Uterus (tissue), 4 donors: ENCODE measurements at places on chromosomes 4 and X. TPM values are rescaled to one million over a fixed set of nuclear protein-coding genes. Genes with fewer than 3 reads are reported as not detected.
A peak's percentile ranks its signal among the peaks of the same experiment; 100 is the strongest.

The PAGE2 gene
- not detected for total RNA-seq

The DUSP21 gene
- not detected for total RNA-seq

The VSIG4 gene
- total RNA-seq = 14.6 TPM

The COX7B2 gene
- total RNA-seq = not detected

The XG gene
- total RNA-seq = not detected

The SH3BGRL gene
- total RNA-seq = 228 TPM

DNA sequence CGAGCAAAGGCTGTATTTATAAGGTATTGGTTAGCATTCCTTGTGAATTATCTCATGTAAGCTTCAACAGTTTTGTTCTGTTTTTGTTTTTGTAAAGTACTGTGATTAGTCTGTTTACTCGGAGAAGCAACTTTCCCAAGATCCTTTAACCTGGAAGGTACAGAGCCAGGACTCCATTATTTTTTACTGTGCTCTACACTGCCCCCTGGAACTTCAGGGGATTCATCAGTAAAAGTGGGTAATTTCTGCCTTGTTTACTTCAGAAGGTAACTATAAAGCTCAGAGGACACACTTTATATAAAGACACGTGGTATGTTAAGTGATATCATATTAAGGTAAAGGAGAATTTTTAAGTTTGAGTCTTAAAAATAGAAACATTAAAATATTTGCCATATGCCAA lies 124.9 kb downstream of the IQCM start:
- H3K27ac ChIP-seq = no peak overlapping the region
- H3K27me3 ChIP-seq = no peaks in the 10 kb centered on the region
- H3K36me3 ChIP-seq = no peaks in the 10 kb centered on the region
- H3K4me3 ChIP-seq = no peak overlapping the region
- no peak for DNase-seq

GRCh38 chr4:5957076-5957475 lies 61.2 kb downstream of the C4orf50 start:
- no peak for DNase-seq
- no peak overlapping the region for H3K27ac ChIP-seq
- H3K4me3 ChIP-seq = no peak overlapping the region
- H3K4me1 ChIP-seq = no peaks in the 10 kb centered on the region
- H3K36me3 ChIP-seq = no peaks in the 10 kb centered on the region

DNA sequence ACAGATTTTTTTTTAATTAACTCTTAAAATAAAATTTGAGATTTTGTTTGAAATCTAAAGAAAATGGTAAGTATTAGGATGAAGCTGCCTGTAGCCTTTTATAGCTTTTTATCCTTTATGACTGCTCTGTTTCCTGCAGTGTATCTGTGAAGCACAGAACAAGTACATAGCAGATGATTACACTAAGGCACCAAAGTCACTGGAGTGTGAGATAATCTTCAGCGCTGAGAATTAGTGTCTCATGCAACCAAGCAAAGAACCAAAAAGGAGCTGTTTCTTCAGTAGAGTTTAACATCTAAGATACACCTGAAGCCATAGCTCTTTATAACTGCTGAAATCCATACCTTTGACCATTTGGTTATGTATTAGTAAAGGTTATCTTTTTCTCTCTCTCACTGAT lies 1989.8 kb upstream of the PCDH10 start:
- no peaks in the 10 kb centered on the region for H3K27me3 ChIP-seq
- H3K27ac ChIP-seq = no peak overlapping the region
- no peak overlapping the region for H3K4me3 ChIP-seq
- no peaks in the 10 kb centered on the region for H3K4me1 ChIP-seq
- DNase-seq = no peak

GRCh38 chr4:4603067-4603466 lies 61.2 kb upstream of the STX18 start:
- H3K27ac ChIP-seq = no peak overlapping the region
- no peak overlapping the region for H3K4me3 ChIP-seq
- no peaks in the 10 kb centered on the region for H3K36me3 ChIP-seq
- no peaks in the 10 kb centered on the region for H3K4me1 ChIP-seq
- no peaks in the 10 kb centered on the region for H3K27me3 ChIP-seq

DNA sequence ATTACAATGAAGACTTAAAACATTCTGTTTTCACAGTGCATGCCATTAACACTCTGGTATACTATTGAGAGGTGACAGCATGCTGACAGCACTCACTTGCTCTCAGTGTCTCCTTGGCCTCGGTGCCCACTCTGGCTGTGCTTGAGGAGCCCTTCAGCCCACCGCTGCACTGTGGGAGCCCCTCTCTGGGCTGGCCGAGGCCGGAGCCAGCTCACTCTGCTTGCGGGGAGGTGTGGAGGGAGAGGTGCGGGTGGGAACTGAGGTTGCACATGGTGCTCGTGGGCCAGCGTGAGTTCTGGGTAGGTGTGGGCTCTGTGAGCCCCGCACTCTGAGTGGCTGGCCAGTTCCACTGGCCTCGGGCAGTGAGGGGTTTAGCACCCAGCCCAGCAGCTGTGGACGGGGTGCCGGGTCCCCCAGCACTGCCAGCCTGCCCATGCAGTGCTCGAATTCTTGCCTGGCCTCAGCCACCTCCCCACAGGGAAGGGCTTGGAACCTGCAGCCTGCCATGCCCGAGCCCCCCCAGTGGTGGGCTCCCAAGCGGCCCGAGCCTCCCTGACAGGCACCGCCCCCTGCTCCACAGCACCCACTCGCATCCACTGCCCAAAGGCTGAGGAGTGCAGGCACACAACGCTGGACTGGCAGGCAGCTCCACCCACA lies 135.3 kb upstream of the AR start:
- H3K4me1 ChIP-seq = no peaks in the 10 kb centered on the region
- H3K4me3 ChIP-seq = no peak overlapping the region
- DNase-seq = no peak
- no peak overlapping the region for H3K27ac ChIP-seq

- H3K27ac ChIP-seq = no peak overlapping the region
- no peaks in the 10 kb centered on the region for H3K27me3 ChIP-seq
- no peak for DNase-seq
- H3K4me3 ChIP-seq = no peak overlapping the region
These were observed 72.6 kb downstream of the STARD8 start for GRCh38 chrX:68719904-68720614.

- H3K27ac ChIP-seq = no peak overlapping the region
- no peaks in the 10 kb centered on the region for H3K36me3 ChIP-seq
- no peak overlapping the region for H3K4me3 ChIP-seq
- no peaks in the 10 kb centered on the region for H3K4me1 ChIP-seq
These were observed 1568.6 kb upstream of the PCDH7 start for GRCh38 chr4:29151584-29151983.

- H3K36me3 ChIP-seq = no peaks in the 10 kb centered on the region
- no peaks in the 10 kb centered on the region for H3K4me1 ChIP-seq
- no peak overlapping the region for H3K4me3 ChIP-seq
- DNase-seq = no peak
- no peak overlapping the region for H3K27ac ChIP-seq
These were observed 670.3 kb downstream of the IL1RAPL1 start for GRCh38 chrX:29257521-29257920.

- H3K27me3 ChIP-seq = no peaks in the 10 kb centered on the region
- H3K27ac ChIP-seq = no peak overlapping the region
- DNase-seq = no peak
- no peak overlapping the region for H3K4me3 ChIP-seq
These were observed 46.6 kb downstream of the TENM3 start for GRCh38 chr4:182289809-182290208.

GRCh38 chrX:30939928-30940327 lies 50.9 kb upstream of the TAB3 start:
- no peaks in the 10 kb centered on the region for H3K36me3 ChIP-seq
- H3K27ac ChIP-seq = no peak overlapping the region
- no peak overlapping the region for H3K4me3 ChIP-seq
- H3K27me3 ChIP-seq = no peaks in the 10 kb centered on the region
- H3K4me1 ChIP-seq = no peaks in the 10 kb centered on the region

- no peaks in the 10 kb centered on the region for H3K4me1 ChIP-seq
- H3K4me3 ChIP-seq = no peak overlapping the region
These were observed 238.5 kb upstream of the BOD1L1 start for GRCh38 chr4:13865871-13866669.

- H3K36me3 ChIP-seq = peaks cover 2% of the 10 kb centered on the region
- DNase-seq = no peak
- no peak overlapping the region for H3K27ac ChIP-seq
- no peak overlapping the region for H3K4me3 ChIP-seq
- H3K4me1 ChIP-seq = no peaks in the 10 kb centered on the region
These were observed 415.3 kb upstream of the TECRL start for GRCh38 chr4:64824591-64824990.

GRCh38 chr4:180060159-180060889 lies 2182.9 kb upstream of the TENM3 start:
- H3K4me1 ChIP-seq = no peaks in the 10 kb centered on the region
- no peak overlapping the region for H3K27ac ChIP-seq

GRCh38 chr4:98648602-98649001 lies 9.8 kb downstream of the TSPAN5 start:
- no peak overlapping the region for H3K4me3 ChIP-seq
- H3K27ac ChIP-seq = peak overlapping the region; percentile 75
- no peaks in the 10 kb centered on the region for H3K4me1 ChIP-seq

DNA sequence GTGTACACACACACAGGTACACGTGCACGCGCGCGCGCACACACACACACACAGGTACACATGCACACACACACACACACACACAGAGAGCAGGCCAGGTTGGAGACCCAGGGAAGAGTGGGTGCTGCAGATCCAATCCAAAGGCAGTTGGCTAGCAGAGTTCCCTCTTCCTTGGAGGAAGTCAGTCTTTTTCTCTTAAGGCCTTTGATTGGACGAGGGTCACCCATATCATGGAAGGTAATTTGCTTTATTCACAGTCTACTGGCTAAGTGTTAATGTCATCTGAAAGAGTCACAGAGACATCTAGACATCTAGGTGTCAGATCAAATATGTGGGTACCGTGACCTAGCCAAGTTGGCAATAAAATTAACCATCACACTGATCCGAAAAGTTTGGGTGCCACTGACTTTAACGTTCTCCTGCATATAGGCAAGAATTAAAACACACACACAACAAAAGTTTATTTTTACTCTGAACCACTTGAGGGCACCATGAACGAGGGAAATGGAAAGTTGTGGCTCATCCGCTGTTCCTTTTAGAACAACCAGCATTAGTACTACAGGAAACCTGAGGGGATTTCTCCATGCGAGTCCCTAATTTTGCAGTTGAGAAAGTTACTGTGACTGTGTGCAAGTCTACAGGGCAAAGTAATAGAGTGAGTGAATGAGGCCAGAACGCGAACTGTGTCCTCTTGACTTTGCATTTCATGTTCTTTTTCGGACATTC lies 66.0 kb upstream of the STOX2 start:
- no peaks in the 10 kb centered on the region for H3K36me3 ChIP-seq
- no peak overlapping the region for H3K4me3 ChIP-seq
- no peaks in the 10 kb centered on the region for H3K27me3 ChIP-seq
- H3K4me1 ChIP-seq = no peaks in the 10 kb centered on the region
- DNase-seq = no peak
- H3K27ac ChIP-seq = no peak overlapping the region

DNA sequence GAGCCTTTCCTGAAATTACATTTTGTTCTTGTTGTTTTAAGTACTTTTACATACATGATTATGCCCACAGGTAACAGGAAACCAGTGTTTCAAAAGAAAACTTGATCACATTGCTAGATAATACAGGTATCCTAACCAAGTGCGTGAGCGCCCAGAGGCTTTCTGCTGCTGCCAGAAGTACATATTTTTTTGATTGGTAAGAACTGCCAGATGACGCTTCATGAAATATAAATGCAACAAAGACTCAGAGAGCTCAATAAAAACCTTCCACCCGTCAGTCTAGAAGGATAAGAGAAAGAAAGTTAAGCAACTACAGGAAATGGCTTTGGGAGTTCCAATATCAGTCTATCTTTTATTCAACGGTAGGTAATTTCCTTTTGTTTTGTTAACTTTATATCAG lies at the start of gene EPGN:
EPGN (plus strand) TSS at position 256 of the 400 bp plus-strand sequence; CDS start at position 320, 64 bp downstream.
- H3K36me3 ChIP-seq = no peaks in the 10 kb centered on the region
- DNase-seq = no peak
- no peaks in the 10 kb centered on the region for H3K27me3 ChIP-seq

- H3K4me3 ChIP-seq = no peak overlapping the region
- no peaks in the 10 kb centered on the region for H3K36me3 ChIP-seq
These were observed 36.7 kb downstream of the IL13RA1 start for GRCh38 chrX:118764122-118764521.

GRCh38 chr4:82381235-82381634 lies 7.4 kb upstream of the HNRNPD start:
- DNase-seq = no peak
- H3K36me3 ChIP-seq = no peaks in the 10 kb centered on the region
- no peak overlapping the region for H3K4me3 ChIP-seq
- H3K27me3 ChIP-seq = no peaks in the 10 kb centered on the region
- no peaks in the 10 kb centered on the region for H3K4me1 ChIP-seq

DNA sequence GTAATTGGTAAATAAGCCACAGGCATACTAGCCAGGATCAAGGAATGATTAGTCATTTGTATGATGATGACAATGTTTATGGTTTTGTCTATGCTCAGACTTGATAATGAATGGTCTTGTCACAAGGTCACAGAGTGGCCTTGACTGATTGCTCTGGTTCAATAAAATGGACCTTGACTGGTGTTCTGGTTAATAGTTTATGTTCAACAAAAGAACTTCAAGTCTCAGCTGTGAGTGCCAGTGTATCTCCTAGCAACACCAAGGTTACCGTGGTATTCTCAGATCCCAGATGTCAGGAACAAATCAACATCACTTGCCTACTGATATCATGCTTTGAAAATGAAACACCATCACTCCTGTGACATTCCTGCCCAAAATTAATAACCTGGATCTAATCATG lies 16.3 kb upstream of the LRAT start:
- no peaks in the 10 kb centered on the region for H3K27me3 ChIP-seq
- DNase-seq = no peak
- no peak overlapping the region for H3K27ac ChIP-seq
- no peak overlapping the region for H3K4me3 ChIP-seq

GRCh38 chr4:20193141-20193936 lies 58.4 kb upstream of the SLIT2 start:
- no peak overlapping the region for H3K4me3 ChIP-seq
- peak overlapping the region; percentile 45 for H3K27ac ChIP-seq
- no peaks in the 10 kb centered on the region for H3K36me3 ChIP-seq
- no peaks in the 10 kb centered on the region for H3K27me3 ChIP-seq
- no peak for DNase-seq

DNA sequence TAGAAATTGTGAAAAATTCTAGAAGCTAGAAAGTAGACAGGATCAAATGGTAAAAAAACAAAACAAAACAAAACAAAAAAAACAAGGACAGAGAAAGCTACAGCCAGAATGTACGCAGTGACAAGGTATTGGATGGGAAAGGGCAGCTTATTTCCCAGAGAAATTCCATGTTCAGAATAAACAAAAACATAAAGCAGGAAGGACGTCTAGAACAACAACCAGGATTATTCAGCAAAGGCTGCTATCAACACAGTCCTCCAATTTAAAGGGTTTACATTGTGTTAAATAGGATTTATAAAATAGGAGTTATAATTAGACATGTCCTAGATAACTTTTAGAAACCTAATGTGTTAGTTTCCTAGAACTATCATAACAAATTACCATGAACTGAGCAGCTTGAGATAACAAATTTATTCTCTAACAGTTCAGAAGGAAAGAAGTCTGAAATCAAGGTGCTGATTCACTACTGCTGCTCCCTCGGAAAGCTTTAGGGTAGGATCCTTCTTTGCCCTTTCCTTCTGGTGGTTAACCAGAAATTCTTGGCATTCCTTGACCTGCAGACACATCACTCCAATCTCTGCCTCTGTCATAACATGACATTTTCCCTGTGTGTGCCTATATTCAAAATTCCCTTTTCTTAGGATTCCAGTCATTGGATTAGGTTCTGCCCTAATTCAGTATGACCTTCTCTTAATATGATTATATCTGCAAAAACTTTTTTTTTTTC lies 175.6 kb downstream of the SNCA start:
- DNase-seq = no peak
- no peak overlapping the region for H3K27ac ChIP-seq
- no peaks in the 10 kb centered on the region for H3K27me3 ChIP-seq
- H3K4me3 ChIP-seq = no peak overlapping the region
- no peaks in the 10 kb centered on the region for H3K4me1 ChIP-seq
- no peaks in the 10 kb centered on the region for H3K36me3 ChIP-seq
